ENCODE measurements at places on chromosomes 4 and X.

DNA sequence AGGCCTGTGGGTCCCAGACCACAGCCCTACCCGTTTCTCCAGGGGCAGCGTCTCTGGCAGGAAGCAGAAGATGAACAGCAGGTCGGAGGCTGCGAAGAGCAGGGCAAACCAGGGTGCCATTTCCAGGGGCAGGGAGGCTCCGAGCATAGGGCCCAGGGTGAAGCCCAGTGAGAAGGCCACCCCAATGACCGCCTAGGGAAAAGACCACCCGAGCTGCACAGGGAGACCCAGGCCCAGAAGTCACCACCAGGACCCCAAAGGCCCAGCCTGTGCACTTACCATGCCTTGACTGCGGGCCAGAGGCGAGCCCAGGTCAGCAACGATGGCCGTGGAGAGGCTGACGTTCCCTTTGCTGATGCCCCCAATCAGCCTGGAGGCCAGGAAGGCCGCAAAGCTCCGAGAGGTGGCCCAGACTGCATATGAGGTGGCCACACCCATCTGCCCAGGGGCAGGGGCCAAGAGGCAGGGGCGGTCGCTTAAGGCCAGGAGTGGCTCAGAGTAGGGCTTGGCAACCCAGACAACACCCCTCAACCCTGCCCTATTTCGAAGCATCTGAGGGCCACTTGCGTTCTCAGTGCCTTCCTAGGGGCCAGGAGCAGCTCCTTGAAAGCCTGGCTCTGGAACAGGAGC lies 30.8 kb downstream of the NOP14 start:
- peak; percentile 46 for DNase-seq
- peak overlapping the region; percentile 96 for H3K27ac ChIP-seq
- peaks cover 54% of the 10 kb centered on the region for H3K36me3 ChIP-seq
- no peaks in the 10 kb centered on the region for H3K27me3 ChIP-seq
- H3K4me1 ChIP-seq, result peaks cover 12% of the 10 kb centered on the region
- H3K4me3 ChIP-seq, result no peak overlapping the region

GRCh38 chr4:1515763-1516162 lies 109.5 kb upstream of the NKX1-1 start:
- H3K27me3 ChIP-seq, result peaks cover 18% of the 10 kb centered on the region
- H3K27ac ChIP-seq, result no peak overlapping the region

GRCh38 chr4:159337041-159337440 lies 234.2 kb downstream of the RAPGEF2 start:
- H3K4me1 ChIP-seq, result no peaks in the 10 kb centered on the region
- H3K4me3 ChIP-seq, result no peak overlapping the region
- peaks cover 32% of the 10 kb centered on the region for H3K36me3 ChIP-seq
- no peak overlapping the region for H3K27ac ChIP-seq
- H3K27me3 ChIP-seq, result no peaks in the 10 kb centered on the region
- no peak for DNase-seq

DNA sequence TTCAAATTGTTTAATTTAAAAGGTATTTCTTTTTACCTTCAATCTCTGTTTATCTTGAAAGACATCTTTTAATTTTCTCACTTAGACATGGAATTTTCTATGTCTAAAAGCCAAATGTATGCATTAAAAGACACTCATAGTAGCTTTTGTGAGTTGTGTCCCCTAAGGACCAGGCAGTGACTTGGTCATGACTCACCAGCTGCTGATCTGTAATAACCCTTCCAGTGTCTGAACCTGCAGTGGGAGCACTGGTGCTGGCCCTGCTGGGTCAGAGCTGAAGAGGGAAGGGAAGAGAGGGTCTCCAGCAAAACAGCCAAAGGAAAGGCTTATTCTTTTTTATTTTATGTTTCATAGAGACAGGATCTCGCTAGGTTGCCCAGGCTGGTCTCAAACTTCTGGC lies 31.1 kb upstream of the SH3D19 start:
- H3K4me3 ChIP-seq, result no peak overlapping the region
- no peaks in the 10 kb centered on the region for H3K36me3 ChIP-seq
- H3K27ac ChIP-seq, result no peak overlapping the region
- no peaks in the 10 kb centered on the region for H3K27me3 ChIP-seq

DNA sequence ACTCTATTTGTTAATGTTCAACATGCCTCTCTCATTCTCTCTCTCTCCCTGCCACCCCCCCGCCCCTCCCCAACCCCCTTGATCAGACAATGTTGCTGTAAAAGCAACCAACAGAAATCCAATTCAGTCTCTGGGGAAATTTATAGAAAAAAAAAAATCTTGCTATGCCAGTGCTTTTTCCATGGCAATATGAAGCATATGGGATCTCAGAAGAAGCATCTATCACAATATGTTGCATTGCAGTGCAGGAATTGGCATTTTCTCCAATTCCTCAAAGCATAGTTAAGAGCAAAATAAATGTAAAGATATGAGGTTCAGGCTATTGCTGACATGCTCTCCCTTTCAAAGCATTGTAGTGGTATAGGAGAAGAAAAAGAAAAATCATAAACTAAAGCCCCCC lies 90.9 kb upstream of the LDB2 start:
- DNase-seq, result no peak
- H3K27ac ChIP-seq, result no peak overlapping the region
- no peak overlapping the region for H3K4me3 ChIP-seq
- H3K36me3 ChIP-seq, result no peaks in the 10 kb centered on the region
- H3K4me1 ChIP-seq, result no peaks in the 10 kb centered on the region

DNA sequence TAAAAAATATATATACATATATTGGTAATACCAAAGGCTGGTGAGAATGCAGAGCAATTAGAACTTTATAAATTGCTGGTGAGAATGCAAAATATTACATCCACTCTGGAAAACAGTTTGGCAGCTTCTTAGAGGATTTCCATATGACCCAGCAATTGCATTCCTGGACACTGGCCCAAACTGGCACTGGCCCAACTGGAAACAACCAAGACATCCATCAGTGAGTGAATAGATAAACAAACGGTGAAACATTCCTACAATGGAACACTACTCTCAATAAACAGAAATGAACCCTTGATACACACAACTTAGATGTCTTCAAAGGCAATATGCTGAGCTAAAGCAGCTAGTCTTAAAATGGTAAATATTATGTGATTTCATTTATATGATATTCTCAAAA lies 524.2 kb downstream of the IQCM start:
- H3K4me1 ChIP-seq, result no peaks in the 10 kb centered on the region
- H3K4me3 ChIP-seq, result no peak overlapping the region
- no peak overlapping the region for H3K27ac ChIP-seq
- H3K27me3 ChIP-seq, result no peaks in the 10 kb centered on the region
- no peak for DNase-seq

DNA sequence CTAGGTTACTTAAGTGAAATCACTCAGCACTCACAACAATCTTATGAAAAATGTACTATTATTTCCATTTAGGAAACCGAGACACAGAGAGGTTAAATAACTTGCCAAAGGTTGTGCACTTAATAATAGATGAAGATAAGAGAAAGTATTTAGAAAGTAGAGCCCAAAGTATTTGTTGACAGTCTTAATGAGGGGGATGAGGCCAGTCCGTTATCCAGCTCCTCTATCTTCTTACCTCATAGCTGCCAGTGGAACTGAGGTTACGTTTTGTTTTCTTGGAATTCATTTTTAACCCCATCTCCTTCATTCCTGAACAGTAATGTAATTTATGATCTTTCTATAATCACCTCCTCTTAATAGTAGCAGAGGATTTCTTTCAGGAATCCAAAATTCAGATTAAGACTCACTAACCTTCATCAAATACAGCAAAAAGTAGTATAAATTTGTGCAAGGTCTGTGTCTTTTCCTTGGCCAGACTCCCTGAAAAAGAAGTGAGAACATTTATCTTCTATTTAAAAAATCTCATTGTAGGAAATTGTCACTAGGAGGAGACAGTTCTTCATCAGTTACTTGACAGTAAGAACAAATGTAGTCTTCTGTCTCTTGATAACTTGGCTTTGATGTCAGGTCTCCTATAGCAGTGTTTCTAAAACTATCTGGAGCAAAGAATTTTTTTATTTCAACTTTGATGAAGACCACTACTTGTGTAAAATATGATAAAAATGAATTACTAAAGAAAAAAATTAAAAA lies 35.5 kb downstream of the F8 start:
- no peak overlapping the region for H3K4me3 ChIP-seq
- H3K27ac ChIP-seq, result no peak overlapping the region
- no peaks in the 10 kb centered on the region for H3K27me3 ChIP-seq
- no peak for DNase-seq
- no peaks in the 10 kb centered on the region for H3K4me1 ChIP-seq
- no peaks in the 10 kb centered on the region for H3K36me3 ChIP-seq

- DNase-seq, result no peak
- H3K27me3 ChIP-seq, result no peaks in the 10 kb centered on the region
- H3K36me3 ChIP-seq, result no peaks in the 10 kb centered on the region
Measured at GRCh38 chr4:103934178-103934789, 214.5 kb upstream of the TACR3 start.

- no peaks in the 10 kb centered on the region for H3K4me1 ChIP-seq
- no peak overlapping the region for H3K4me3 ChIP-seq
- H3K27me3 ChIP-seq, result no peaks in the 10 kb centered on the region
- H3K27ac ChIP-seq, result no peak overlapping the region
- no peak for DNase-seq
Measured at GRCh38 chr4:40270609-40271008, 64.5 kb upstream of the CHRNA9 start.

GRCh38 chrX:111254896-111255693 lies 15.2 kb downstream of the CAPN6 start:
- no peaks in the 10 kb centered on the region for H3K4me1 ChIP-seq
- H3K4me3 ChIP-seq, result no peak overlapping the region
- DNase-seq, result no peak
- no peaks in the 10 kb centered on the region for H3K27me3 ChIP-seq
- H3K36me3 ChIP-seq, result no peaks in the 10 kb centered on the region

All from RWPE2 (cell line).